Caco-2 (cell line): ENCODE measurements at places on chromosomes 4 and X. TPM values are rescaled to one million over a fixed set of nuclear protein-coding genes. Genes with fewer than 3 reads are reported as not detected.

DNA sequence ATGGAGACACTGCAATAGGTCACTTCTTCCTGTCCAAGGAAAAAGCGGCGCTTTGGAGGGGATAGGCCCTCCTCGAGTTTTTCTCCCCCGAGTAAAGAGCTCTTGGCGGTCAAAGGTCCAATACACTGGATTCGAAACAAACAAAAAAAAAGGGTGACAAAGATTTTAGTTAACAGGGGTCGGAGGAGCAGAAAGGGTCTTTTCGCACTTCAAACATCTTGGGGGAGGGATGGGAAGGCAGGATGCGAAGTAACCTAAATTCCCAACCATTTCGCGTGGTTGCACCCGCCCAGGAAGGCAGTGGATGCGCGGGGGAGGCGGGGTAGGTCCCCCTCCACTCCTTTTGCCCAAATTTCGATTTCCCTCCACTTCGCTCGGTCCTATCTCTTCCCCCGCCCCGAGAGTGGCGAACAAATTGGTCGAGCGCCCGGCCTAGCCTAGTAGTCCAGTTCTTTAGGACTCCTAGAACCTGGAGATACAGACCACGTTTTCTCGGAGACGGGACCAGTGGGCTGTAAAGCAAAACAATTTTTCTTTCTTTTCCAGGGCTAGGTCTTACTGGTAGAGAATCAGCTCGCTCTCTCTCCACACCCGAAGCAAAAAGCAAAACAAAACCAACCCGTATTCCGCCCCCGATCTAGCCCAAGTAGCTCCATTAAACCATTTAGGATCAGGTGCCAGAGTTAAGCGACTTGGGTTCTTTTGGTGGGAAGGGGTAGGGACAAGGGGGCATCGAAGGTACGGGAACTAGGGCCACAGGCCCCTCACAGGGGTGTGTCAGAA lies 2.0 kb upstream of the STAG2 start:
- peak overlapping the region; percentile 100 for H3K27ac ChIP-seq
- H3K36me3 ChIP-seq: no peaks in the 10 kb centered on the region
- DNase-seq: peak; percentile 24
- no peaks in the 10 kb centered on the region for H3K27me3 ChIP-seq
- peak overlapping the region; percentile 70 for H3K4me3 ChIP-seq
- peaks cover 6% of the 10 kb centered on the region; the same call in 1 of the 2 replicates for H3K4me1 ChIP-seq

DNA sequence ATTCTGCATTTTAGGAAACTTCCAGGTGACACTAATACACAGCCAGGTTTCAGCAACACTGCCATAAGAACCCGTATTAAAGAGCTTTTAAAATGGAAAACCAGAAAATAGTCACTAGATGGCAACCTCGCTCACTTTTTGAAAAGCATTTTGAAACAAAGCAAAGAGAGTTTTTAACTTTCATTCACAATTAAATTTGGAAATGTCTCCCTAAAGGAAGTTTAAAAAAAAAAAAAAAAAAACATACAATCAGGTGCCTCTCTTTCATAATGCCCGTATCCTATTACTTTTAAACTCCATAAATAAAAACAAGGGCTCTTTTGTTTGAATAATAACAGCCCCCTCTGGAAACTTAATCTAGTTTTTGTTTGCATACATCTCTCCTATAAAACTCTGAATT lies 20.3 kb downstream of the MEPE start:
- H3K27ac ChIP-seq: no peak overlapping the region
- H3K36me3 ChIP-seq: no peaks in the 10 kb centered on the region
- H3K4me3 ChIP-seq: no peak overlapping the region
- peak; percentile 43 for DNase-seq

- no peak overlapping the region for H3K27ac ChIP-seq
- no peaks in the 10 kb centered on the region for H3K4me1 ChIP-seq
- no peak overlapping the region for H3K4me3 ChIP-seq
- no peaks in the 10 kb centered on the region for H3K36me3 ChIP-seq
Measured at GRCh38 chr4:75107755-75108612, 175.1 kb downstream of the PARM1 start.

DNA sequence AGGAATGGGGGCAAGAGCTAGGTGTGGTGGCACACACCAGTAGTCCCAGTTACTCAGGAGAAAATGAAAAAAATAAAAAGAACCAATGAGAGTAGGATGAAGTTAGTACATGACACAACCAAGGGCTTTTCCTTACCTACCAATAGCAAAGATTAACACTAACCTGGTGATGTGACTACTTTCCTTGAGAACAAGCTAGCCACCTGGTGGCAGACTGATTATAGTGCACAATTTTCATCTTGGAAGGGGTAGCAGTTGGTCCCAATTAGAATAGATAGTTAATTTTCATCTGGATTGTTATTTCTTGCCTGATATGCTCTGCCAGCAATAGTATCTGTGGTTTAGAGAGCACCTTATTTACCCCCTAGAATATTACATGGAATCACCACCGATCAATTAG lies 1216.8 kb upstream of the PABPC4L start:
- no peak overlapping the region for H3K4me3 ChIP-seq
- H3K27ac ChIP-seq: no peak overlapping the region
- no peaks in the 10 kb centered on the region for H3K36me3 ChIP-seq
- peak; percentile 10 for DNase-seq
- H3K4me1 ChIP-seq: no peaks in the 10 kb centered on the region
- H3K27me3 ChIP-seq: no peaks in the 10 kb centered on the region

- no peak for DNase-seq
- H3K27me3 ChIP-seq: no peaks in the 10 kb centered on the region
- H3K4me3 ChIP-seq: no peak overlapping the region
- H3K36me3 ChIP-seq: no peaks in the 10 kb centered on the region
- no peaks in the 10 kb centered on the region for H3K4me1 ChIP-seq
Measured at GRCh38 chrX:153537526-153538295, 20.3 kb downstream of the ATP2B3 start.

The SLC6A8 gene
- 8.8 and 11.2 TPM in 2 replicates for total RNA-seq

The MTHFD2L gene
- total RNA-seq: 11.0 and 11.6 TPM in 2 replicates

GRCh38 chrX:99266255-99266654 lies 1143.8 kb downstream of the PCDH19 start:
- H3K4me3 ChIP-seq: no peak overlapping the region
- no peaks in the 10 kb centered on the region for H3K27me3 ChIP-seq
- DNase-seq: no peak
- no peaks in the 10 kb centered on the region for H3K4me1 ChIP-seq
- no peaks in the 10 kb centered on the region for H3K36me3 ChIP-seq

- no peak for DNase-seq
- no peaks in the 10 kb centered on the region for H3K4me1 ChIP-seq
- no peak overlapping the region for H3K27ac ChIP-seq
- H3K36me3 ChIP-seq: no peaks in the 10 kb centered on the region
- H3K27me3 ChIP-seq: no peaks in the 10 kb centered on the region
Measured at GRCh38 chr4:31647786-31648185, 927.6 kb downstream of the PCDH7 start.
